Hindlimb muscle (tissue), 1 donor: ENCODE measurements at places on chromosomes 1 and 21. TPM values are rescaled to one million over a fixed set of nuclear protein-coding genes. Genes with fewer than 3 reads are reported as not detected.
A peak's percentile ranks its signal among the peaks of the same experiment; 100 is the strongest.

SPRR1A gene
- not detected for polyA plus RNA-seq

- DNase-seq: peak; percentile 91
These were observed at the start of gene TUT4 for GRCh38 chr1:52552505-52553361. TUT4 (minus strand) TSS chr1:52553092; CDS start chr1:52526280, 26,812 bp downstream.

KIRREL1 gene
- polyA plus RNA-seq: 28.7 TPM

GJA4 gene
- polyA plus RNA-seq: 37.1 TPM

RGS8 gene
- polyA plus RNA-seq: not detected

- DNase-seq: no peak
These were observed 3.4 kb upstream of the PCSK9 start for GRCh38 chr1:55035904-55036303.

HOOK1 gene
- polyA plus RNA-seq: 4.1 TPM

DNA sequence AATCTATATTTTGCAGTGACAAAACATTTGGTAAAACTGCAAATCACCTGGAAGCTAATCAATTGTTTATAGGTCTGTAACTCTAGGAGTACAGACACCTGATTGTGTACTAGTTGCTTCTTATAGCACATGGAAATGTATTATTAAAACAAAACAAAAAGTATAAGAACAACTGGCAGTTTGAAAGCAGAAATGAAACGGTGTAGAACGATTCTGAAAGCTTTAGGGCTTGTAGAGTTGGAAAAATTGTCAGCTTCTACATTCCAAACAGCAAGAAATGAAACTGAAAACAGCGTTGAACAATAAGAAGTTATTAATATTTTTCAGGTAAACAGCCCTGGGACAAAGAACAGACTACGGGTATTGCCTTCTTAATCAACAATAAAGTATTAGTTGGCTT, 273.3 kb downstream of the OLFM3 start:
- DNase-seq: no peak

EXOC8 gene
- 6.2 TPM for polyA plus RNA-seq

- no peak for DNase-seq
These were observed 19.7 kb upstream of the TIAM1 start for GRCh38 chr21:31363720-31364119.

GRCh38 chr21:29077651-29078090, 4.2 kb upstream of the CCT8 start:
- DNase-seq: peak; percentile 36

TRIM67 gene
- 0.05 TPM for polyA plus RNA-seq

GRCh38 chr21:26961698-26962097, 5.2 kb downstream of the ADAMTS5 start:
- no peak for DNase-seq

DNA sequence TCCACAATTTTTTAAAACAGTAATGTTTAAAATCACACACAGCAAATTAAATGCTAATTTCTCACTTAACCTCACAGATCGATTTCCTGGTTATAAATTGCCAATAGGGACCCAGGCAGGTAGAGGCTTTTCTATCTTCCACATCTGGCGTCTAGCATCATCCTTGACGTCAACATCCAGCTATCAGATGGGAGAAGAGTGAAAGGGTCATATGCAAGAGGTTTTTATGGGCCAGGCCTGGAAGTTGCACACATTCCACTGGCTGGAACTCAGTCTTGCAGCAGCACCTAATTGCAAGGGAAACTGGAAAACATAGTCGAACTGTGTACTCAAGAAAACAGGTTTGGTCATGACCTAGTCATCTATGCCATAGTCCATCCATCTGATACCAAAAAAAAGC, 6.0 kb upstream of the EEIG2 start:
- DNase-seq: no peak

DNA sequence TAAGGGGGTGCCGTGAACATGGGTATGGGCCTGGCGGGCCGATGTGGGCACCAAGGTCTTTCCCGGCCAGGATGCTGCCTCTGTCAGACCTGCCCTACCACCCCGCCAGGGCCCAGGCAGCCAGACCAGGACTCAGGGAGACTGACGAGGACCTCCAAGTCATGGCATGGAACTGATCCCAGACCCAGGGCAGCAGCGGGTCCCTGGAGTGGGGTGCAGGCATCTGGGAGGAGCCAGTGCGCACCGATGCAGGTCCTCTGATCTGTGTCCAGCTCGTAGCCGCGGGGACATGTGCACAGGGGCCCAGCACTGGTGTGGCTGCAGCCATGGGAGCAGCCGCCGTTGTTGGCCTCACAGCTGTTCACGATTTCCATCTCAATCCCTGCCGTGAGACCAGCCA, 56.8 kb downstream of the ARHGEF16 start:
- DNase-seq: no peak

EVI5 gene
- polyA plus RNA-seq: 12.8 TPM

DNA sequence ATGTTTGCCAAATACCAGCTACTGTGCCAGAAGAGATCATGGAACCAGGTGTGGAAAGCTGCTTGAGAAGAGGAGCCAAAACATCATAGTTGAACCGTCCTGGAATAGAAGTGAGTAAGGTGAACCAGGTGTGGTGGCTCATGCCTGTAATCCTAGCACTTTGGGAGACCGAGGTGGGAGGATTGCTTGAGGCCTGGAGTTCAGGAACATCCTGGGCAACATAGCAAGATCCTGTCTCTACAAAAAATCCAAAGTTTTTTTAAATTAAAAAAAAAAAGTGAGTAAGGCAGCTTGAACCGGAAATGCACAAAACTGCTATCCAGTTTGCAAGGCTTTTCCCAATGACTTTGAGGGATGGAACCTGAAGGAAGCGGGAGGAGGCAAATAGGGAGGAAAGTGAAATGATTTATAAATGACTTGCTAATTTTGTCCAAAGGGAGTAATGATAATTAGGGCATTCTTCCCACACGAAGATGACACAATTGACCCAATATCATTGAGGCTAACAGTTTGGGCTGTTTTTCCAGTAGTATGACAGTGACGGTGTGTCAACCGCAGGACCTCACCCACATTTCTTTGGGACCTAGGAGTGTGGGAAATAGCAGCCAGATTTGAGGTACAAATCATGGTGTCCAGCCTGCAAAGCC, 1.5 kb upstream of the CNN3 start:
- DNase-seq: no peak

DNA sequence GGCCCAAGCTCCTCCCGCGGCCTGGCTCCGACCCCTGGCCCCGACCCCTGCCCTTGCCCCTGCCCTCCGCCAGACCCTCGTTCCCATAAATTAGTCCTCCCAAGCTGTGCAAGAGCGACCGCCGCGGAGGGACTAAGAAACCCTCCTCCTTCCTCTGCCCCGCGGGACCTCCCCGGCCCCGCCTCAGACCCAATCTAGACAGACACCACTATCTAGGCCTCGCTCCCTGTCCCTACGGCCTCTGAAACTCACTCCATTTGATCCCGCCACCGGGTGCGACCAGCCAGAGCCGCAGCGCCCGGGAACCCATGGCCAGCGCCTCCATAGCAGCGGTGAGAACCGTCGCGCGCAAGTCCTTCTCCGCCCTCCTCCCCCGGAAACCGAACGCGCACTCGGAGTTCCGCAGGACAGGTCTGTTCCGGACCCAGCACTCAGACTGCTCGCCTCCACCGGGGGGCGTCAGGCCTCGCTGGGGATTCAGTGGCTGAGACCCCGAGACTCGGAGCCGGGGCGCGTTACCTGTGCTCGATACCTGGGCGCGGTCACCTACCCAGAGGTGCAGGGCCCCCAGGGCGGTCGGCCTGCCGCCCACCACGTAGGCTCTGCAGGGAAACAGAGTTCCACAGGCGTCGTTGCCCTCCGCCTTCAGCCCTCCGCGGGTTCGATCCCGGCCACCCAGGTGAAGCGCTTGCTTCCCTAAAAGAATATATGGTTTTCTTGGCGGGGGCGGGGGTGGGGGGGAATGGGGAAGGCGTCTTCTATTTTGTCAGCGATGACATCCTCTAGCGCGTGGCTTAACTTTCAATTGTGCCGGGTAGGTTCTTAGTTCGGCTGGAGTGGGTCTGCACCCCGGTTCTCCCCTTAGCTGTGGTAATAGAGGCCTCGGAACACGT, at the start of gene MRPL39:
Gene MRPL39 (minus strand): TSS at position 331 of the 893 bp plus-strand sequence. CDS start 6 bp downstream, at position 325.
- DNase-seq: peak; percentile 90

DNA sequence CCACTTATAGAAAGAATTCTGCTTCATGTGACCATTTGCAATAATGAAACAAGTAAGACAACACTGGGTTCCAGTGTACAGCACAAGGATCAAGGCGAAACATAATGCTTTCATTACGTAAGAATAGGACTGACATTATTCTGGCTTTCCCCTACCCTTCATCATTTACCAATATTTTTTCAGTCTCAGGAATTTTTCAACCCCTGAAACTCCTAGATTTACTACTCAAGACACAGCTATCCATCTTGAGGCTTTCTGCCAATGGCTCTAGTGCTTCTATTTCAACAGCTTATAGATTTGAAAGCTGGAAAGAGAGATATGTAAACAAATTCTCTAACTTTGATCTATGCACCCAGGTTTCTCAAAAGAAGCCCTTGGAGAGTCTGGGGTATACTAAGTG, 48.4 kb downstream of the WLS start:
- no peak for DNase-seq

GRCh38 chr1:108831225-108831624, 25.7 kb downstream of the AKNAD1 start:
- peak; percentile 39 for DNase-seq

GRCh38 chr1:11516961-11517635, 38.1 kb downstream of the DISP3 start:
- no peak for DNase-seq

DNA sequence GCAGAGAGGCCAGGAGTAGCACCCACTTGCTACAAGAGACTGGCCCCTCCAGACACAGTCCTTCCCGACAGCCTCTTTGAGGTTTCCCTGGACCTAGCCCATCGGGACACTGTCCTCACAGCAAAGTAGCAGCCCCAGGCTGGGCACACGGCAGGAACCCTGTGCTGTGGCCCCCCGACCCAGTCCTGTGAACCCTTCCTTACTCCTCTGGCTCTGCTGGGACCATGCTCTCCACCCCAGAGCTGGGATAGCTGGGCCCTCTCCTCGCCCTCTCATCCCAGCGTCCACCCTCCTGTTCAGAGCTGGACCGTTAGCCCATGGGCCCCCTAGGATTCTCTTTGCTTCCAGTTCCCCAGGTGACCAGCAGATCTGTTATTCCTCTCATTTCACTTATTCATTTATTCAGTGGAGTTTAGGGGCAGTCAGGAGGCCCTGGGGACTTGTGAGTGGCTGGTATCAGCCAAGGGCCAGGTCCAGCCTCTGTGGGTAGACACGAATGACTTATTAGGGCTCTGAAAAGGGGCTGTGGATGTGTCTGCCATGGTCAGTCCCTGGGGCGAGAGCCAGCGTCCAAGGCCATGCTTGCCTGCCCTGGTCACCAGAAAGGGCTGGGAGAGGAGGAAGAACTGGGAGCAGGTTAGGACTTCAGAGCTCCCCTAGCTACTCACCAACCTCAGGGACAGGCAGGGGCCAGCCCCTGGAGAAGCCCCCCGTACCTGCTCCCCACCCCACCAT, 117.6 kb upstream of the RUNX3 start:
- DNase-seq: no peak
